H54 (cell line): ENCODE measurements at places on chromosomes 7 and 10.

GRCh38 chr10:76945166-76945565 lies 692.4 kb downstream of the KCNMA1 start:
- no peak for DNase-seq

GRCh38 chr7:100642534-100642907 lies 1.2 kb upstream of the TFR2 start:
- no peak for DNase-seq

- DNase-seq = no peak
Measured at GRCh38 chr10:103688491-103688890, 166.9 kb downstream of the SH3PXD2A start.

DNA sequence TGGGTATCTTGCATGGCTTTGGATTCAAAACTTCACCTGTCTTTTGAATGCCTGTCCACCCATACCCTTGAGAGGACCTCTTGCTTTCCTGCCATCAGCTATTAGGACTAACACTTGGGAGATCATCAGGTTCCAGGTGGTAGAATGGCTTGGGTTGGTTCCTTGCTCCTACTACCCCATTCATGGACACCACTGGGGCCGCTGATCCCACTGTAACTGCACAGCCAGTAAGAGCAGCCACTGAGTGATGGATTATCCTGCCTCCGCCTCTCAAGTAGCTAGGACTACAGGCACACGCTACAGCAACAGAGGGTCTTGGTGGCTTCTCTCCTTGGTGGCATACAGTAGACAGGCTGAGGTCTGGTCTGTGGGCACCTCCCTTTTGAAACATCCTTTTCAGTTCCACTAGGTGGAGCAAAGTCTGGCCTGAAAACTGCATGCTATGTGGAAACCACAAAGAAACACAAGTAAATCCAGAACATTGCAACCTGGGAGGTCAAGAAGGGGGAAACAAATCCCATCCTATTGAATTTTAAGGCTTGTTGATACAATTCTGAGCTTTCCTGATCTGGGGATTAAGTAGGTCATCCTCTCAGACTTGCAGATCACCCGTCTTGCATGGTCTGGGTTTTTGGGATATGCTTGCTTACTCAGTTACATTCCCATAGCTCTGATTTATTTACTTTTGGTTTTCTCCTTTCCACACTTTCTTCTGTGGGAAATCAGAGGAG lies 9.4 kb downstream of the WBP1L start:
- DNase-seq = no peak

- DNase-seq = no peak
Measured at GRCh38 chr7:79778786-79779770, 325.6 kb upstream of the MAGI2 start.

- DNase-seq = no peak
Measured at GRCh38 chr7:49643736-49644135, 129.7 kb upstream of the VWC2 start.

GRCh38 chr10:86265236-86265894 lies 101.2 kb downstream of the GRID1 start:
- no peak for DNase-seq
